Activated CD4-positive, alpha-beta T cell treated with anti-CD3 and anti-CD28 coated beads, Interleukin-2, amount 10 ng/mL, durations not matched to agents 7 days and 5 days (primary cell): ENCODE measurements at places on chromosomes 16 and 17. TPM values are rescaled to one million over a fixed set of nuclear protein-coding genes. Genes with fewer than 3 reads are reported as not detected.

Gene KRTAP4-6
- not detected for total RNA-seq

Gene ATXN1L
- 23.6 TPM for total RNA-seq

Gene TAC4
- not detected for total RNA-seq

Gene TPSG1
- not detected for total RNA-seq

Gene RANBP10
- 30.4 TPM for total RNA-seq

Gene KRTAP2-4
- total RNA-seq: not detected

Gene RPA1
- total RNA-seq: 292 TPM

Gene C17orf113
- 0.04 TPM for total RNA-seq

Gene MGAT5B
- 0.45 TPM for total RNA-seq

Gene ATAD5
- total RNA-seq: 33.2 TPM

Gene CDRT4
- 1.5 TPM for total RNA-seq

GRCh38 chr16:89171216-89172170 is at the start of gene CDH15:
TSS of gene CDH15 (plus strand) at chr16:89171748. CDS start at chr16:89171832, 84 bp downstream.
- peak; percentile 93 for DNase-seq

DNA sequence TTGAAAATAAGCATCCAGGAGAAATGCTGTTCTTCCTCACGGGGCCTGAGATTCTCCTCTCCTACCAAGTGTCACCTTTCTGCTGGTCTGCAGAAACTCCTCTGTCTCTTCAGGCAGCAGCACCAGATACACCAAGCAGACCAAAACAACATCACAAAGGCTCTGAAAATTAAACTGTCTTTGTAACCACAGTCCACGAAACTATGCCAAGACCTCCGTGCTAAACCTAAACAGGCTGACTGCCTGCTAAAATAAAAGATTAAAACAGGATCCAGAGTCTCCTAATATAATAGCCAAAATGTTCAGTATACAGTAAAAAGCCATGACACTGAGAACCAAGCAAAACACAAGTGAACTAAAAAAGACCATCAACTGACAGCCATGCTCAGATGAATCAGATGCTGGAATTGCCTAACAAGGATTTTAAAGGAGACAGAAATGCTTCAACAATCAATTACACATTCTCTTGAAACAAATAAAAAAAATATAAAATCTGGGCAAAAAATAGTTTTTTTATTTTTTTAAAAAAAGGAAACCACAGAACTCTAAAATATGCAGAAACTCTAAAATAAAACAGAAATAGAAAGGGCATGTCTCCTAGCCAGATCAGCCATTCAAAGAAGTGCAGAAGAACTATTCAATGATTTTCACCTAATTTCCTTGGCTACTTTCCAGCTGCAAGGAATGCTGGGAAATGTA is 50.3 kb upstream of the TOX3 start:
- no peak for DNase-seq

GRCh38 chr17:82108038-82108437 is 10.0 kb upstream of the FASN start:
- no peak for DNase-seq

GRCh38 chr16:11759997-11760396 is 17.3 kb upstream of the TXNDC11 start:
- DNase-seq: no peak

DNA sequence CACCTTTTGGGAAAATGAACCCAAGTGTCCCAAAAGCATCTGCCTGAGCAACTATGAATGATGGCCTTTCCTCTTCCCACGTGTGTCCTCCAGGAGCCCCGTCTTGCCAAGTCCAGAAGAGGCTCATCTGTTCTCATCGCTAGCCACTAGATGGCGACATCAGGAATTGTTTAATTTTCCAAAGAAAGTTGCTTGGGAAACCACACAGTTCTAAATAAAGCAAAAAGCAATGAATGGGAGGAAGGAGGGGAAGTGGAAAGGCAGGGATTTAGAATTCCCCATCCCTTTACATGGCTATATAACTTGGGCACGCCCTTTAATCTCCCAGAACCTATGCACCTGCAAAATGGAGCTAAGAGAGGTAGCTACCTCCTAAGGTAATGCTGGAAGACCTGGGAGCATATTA is 9.0 kb upstream of the CDH5 start:
- peak; percentile 29 for DNase-seq

- no peak for DNase-seq
Measured at GRCh38 chr17:77429369-77429968, 288.7 kb downstream of the SEC14L1 start.

DNA sequence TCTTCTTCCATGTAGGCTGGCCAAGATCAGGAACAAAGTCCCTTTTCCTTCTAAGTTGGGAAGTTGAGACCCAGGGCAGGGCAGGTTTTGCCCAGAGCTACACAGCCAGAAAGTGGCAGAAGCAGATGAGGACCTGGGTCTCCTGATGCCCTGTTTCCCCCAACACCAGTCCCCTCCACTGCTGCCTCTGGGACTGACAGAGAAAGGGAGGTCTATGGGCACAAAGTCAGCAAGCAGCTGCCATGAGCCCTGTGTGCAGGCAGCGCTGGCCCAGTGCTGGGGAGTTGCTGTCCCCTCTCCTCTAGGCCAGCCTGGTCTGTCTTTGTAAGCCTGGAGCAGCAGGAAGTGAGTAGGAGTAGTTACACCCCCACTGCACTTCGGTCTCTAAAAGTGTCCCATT is 46.9 kb upstream of the NKD1 start:
- no peak for DNase-seq

DNA sequence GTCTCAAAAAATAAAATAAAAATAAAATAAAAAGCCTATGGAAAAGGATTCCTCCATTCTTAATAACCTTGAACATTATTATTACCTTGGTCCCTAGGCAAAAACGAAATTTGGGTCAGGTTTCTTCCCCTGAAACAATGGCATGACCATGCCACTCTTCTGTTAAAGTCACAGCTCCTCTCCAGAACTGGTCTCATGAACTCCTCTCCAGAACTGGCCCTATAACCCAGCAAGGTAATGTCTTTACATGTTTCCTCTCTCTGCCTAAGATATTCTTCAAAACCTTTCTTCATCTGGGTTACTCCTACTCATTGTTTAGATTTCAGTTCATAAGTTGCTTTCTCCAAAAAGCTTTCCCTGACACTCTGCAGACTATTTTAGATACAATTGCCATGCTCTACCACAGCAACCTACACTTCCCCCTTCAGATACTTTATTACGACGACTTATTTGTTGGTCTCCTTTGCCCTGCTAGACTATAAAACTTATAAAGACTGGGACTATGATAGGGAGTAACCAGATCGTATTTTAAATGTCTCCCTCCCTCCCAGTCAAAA is 13.5 kb downstream of the TRIM37 start:
- no peak for DNase-seq

- no peak for DNase-seq
Measured at GRCh38 chr16:50718061-50718760, 23.7 kb upstream of the CYLD start.

GRCh38 chr16:78395035-78395434 is 295.6 kb downstream of the WWOX start:
- no peak for DNase-seq

DNA sequence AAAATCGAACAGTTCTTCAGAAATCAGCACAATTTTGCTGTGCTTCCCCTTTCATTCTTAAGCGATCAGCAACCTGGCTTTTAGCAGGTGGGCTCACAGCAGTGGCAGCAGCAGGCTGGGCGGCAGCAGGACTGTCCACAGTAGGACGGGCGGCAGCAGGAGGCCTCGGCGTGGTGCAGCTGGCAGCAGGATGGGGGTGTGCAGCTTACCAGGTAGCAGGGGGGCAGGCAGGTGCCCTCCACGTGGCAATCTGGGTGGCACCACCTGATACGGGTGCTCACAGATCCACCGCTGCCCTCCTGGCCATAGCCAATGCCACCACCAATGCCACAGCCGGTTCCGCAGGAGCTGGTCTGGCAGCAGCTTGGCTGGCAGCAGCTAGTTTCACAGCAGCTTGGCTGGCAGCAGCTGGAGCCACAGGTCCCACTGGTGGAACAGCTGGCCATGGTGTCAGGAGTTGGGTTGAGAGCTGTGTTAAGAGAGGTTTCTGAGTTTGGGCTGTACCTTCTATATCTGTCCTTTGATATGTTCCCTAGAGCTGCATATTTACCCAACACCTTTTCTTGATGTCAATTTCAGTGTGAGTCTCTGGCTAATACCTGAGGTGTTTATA is at the start of gene KRTAP1-4:
Gene KRTAP1-4, minus strand, starts transcription at position 563 of the 613 bp plus-strand sequence. Its CDS starts 117 bp downstream, at position 446.
- no peak for DNase-seq

DNA sequence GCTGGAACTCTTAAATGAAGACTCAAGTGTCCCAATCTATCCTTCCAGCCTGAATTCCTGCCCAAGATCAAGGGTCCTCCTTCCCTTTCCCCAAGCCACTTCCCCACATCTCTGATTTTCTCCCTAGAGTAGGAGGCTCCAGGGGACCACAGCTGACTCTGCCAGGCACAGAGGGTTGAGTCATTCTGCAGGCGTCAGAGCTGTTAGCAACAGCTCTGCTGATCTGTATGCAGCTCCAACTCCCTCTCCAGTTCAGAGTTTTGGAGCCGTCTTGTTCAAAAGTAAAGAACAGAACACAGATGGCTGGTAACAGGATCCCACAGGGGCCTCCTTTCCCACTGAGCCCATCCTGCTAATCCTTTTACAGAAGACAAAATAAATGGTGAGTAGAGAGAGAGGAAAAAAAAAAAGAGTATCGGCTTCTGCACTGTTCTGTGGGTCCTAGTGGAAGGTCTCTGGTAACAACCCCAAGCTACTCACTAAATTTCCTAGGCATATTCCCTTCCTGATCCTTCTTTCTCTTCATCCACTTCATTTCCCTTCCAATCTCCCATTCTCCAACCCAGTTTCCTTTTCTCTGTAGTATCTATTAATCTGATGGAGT is 13.4 kb upstream of the TAOK1 start:
- DNase-seq: no peak

DNA sequence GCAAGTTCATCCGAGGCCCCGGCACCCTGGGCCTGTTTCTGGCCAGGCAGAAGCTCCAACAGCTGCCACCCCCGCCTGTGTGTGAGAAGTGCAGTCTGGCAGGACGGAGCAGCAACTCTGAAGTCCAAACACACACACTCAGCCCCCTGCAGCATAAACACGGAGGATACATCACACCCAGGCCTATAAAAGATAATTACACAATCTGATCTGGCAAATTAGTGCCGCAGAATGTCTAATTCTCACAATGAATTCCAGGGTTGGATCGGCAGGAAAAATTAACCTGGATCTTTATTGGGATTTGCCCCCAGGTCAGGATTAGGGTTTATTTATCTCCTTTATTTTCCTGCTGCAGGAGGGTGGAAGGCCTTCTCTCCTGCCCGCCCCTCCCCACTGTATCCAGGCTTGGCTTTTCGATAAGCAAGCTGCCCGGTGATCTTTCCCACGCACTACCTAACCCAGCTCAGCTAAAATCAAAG is 311.4 kb downstream of the SOX9 start:
- no peak for DNase-seq

DNA sequence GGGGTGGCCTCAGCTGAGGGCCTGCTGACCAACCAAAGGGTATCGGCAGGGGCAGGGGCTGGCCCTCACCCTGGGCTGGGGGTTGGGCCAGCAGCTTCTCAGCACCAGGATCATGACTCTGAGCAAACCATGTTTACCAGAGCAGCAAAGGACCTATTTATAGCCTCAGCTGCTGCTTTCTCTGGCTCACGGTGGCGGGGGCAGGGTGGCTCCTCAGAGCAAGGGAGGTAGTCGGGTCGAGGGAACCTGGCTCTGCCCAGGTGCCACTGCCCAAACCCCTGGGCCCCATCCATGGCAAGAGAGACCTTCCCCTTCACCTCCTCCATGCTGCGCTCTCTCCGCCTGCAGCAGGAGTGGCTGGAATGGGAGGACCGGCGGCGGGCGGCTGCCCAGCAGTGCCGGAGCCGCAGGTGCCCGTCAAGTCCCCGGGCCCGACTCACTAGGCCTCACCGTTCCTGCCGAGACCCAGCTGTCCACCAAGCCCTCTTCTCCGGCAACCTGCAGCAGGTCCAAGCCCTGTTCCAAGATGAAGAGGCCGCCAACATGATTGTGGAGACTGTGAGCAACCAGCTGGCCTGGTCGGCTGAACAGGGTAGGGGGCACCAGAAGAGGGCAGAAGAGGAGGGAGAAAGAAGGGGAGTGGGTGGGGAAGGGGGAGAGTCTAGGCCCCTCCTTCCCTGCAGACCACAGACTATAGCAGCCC is at the start of gene ASB16:
Gene ASB16, plus strand, starts transcription at position 206 of the 703 bp plus-strand sequence. Its CDS starts 86 bp downstream, at position 292.
- DNase-seq: no peak
